ENCODE measurements at places on chromosomes 2 and 18.

GRCh38 chr2:218029366-218030360 lies 26.9 kb upstream of the TNS1 start:
- DNase-seq, result no peak

DNA sequence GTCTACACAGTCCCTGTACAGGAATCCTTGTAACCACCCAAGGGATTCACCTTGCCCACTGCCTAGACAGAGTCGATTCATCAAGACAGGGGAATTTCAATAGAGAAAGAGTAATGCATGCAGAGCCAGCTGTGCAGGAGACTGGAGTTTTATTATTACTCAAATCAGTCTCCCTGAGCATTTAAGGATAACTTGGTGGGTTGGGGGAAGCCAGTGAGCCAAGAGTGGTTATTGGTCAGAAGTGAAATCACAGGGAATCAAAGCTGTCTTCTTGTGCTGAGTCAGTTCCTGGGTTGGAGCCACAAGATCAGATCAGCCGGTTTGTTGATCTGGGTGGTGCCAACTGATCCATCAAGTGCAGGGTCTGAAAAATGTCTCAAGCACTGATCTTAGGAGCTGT lies 17.8 kb upstream of the FAM98A start:
- DNase-seq, result no peak

- no peak for DNase-seq
These were observed 95.1 kb downstream of the MYO5B start for GRCh38 chr18:50099725-50100407.

- no peak for DNase-seq
These were observed 22.7 kb downstream of the GDF7 start for GRCh38 chr2:20689428-20690264.

GRCh38 chr2:12288048-12288447 lies 428.7 kb upstream of the TRIB2 start:
- DNase-seq, result no peak

GRCh38 chr2:20214566-20215182 lies 10.3 kb downstream of the SDC1 start:
- DNase-seq, result no peak

- no peak for DNase-seq
These were observed 118.0 kb downstream of the LRP1B start for GRCh38 chr2:142012797-142013196.

DNA sequence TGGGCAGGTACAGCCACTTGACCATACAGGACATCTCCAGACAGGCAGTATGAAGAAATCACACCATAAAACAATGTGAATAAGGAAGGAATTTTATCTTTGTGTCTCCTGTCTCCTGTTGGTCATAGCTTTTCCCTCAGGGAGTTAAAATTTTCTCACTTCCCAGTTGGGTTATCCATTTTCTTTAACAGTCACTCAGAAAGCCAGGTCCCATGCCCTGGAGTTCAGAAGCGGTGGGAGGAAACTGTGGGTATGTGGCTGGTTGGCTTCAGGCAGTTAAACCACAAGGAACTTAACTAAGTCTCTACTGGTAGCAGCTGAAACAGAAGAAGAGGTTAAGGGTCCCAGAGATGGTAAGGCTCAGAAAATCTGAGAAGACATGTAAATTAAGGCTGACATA lies 6.5 kb upstream of the SMAD2 start:
- no peak for DNase-seq

All from NCI-H524 treated with DMSO at 0.1 percent for 48 hours (cell line).